D721Med (cell line): ENCODE measurements at places on chromosomes 2 and 18.

- DNase-seq = no peak
Observed at GRCh38 chr2:158797963-158798700, 3.0 kb downstream of the DAPL1 start.

GRCh38 chr2:170610615-170611014 is 104.5 kb upstream of the SP5 start:
- DNase-seq = no peak

DNA sequence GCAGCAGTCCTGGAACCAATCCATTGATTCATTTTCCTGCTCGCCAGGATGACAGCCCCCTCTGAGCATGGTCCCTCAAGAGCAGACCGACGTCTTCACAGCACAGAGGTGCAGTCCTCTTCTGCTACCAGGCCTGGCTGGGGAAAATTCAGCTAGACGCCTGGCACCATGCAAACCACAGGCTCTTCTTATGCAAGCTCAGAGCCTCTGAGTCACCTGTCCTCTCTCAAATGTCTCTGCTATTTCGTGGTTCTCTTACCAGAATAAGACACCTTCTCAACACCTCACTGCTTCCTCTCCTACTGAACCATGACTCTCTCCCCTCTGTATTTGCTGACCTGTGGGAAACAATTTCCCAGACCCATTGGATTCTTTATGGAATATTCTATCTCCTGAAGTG is 79.8 kb upstream of the CYRIA start:
- DNase-seq = no peak

DNA sequence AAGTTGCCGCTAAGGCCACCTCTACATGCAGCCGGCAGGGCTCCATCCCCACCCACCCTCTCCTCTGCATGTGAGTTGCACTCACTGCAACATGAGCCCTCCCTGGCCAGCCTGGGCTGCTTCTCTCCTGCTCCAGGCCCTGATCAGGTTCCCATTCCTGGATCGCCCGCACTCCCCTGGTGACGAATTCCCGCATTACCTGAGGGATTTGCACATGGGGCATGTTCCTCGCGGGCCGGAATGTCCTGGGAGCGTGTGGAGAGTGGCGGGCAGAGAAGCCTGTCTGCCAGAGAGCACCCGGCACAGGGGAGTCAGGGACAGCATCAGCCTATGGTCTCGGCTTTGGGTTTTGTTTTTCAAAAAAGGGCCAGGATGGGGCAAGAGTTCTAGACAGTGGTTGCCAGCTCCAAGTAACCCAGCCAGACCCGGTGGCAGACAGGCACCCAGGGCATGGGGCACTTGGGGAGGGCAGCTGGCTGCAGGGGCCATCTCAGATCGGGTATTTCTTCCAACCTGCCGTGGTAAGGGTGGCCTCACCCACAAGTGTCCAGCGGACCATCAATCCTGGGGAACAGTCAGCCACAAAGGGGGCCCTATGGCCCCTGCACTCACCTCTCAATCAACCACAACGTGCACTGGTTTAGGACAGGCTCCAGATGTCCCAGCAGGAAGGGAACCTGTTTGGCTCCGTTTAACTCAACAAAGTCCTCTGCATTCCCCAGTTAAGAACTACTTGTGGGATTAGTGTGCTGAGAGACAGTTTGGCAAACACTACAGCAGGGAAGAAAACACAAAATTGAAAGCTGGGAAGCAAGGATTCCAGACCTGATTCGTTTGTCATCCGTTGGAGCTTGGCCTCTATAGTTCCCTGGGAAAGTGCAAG is 187.7 kb downstream of the SMAD7 start:
- no peak for DNase-seq

DNA sequence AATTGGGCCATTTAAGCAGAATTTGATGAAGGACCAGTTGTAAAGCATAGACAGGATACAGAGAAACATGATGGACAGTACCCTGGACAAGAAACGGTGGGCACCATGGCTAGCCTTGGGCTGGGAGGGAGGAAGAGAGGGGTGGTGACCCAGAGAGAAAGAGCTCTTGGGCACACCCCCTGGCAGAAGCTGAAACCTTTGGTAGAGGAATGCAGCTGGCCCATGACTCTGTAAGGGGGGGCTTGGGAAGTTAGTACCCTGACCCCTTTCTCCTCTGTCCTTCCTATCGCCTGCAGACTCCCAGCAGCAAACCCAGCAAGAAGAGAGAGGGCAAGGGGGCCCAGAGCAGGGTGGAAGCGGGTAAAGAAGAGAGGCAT is 32.6 kb downstream of the MRPL44 start:
- DNase-seq = no peak

DNA sequence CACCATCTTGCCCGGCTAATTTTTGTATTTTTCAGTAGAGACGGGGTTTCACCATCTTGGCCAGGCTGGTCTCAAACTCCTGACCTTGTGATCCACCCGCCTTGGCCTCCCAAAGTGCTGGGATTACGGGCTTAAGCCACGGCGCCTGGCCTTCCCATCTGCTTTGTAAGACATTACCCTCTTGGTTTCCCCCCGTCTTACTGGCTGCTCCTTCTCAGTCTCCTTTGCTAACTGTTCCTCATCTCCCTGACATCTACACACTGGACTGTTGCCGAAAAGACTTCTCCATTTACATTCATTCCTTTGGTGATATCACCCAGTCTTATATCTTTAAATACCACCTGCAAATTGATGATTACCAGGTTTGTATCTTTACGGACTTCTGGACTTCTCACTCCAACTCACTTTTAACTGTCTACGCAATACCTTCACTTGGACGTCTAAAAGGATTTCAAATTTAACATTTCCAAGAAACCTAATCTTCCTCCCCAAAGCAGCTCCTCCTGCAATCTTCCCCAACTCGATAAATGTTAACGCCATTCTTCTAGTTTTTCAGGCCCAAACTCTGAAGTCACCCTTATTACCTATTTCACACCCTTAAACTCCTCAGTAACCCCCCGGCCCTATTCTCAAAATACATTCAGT is 37.9 kb downstream of the YES1 start:
- DNase-seq = no peak

DNA sequence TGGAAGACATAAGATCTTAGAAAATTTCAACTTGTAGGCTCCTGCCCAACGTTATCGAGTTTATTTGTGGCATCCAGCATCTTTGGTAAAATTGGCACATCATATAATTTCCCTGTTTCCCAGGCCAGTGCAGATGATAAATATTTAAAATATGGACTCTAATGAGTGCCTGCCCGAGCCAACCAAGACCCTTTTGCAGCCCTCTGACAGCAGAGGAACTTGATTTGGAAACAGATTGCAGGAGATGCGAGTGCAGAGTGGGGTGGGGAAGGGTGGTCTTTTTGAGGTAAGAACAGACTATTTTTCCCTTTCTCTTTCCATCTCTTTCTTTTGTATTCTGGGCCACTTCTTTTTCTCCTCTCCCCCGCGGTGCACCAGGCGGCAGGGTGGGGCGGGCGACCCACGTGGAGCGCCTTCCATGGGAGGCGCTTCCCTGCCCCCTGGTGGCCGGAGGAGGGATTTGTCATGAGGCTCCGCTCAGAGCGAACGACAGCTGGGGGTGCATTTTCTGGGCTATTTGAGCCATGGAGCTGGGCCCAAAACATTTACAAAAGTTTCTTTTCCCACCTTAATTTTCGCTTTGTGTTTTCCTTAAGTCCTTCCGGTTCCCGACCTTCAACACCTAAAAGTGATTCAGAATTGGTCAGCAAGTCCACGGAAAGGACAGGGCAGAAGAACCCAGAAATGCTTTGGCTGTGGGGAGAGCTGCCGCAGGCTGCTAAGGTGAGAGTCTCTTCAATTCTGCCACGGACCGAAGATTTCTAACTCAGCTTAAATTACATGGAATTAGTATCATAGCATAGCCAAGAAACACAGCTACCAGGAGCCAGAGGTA is 32.7 kb downstream of the LPIN1 start:
- DNase-seq = peak; percentile 58

- no peak for DNase-seq
Observed at GRCh38 chr2:100726866-100727265, 93.1 kb upstream of the NPAS2 start.

DNA sequence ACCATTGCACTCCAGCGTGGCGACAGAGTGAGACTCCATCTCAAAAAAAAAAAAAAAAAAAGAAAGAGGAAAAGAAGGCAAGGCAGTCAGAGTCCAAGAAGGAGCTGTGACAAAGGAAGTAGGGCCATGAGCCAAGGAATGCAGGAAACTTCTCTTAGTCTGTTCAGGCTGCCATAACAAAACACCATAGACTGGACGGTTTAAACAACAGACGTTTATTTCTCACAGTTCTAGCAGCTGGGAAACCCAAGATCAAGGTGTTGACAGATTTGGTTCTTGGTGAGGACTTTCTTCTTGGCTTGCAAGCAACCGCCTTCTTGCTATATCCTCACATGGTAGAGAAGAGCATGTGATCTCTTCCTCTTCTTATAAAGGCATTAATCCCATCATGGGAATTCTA is 13.1 kb upstream of the SUMO1 start:
- no peak for DNase-seq

- no peak for DNase-seq
Observed at GRCh38 chr18:77146249-77147080, 13.9 kb upstream of the MBP start.

DNA sequence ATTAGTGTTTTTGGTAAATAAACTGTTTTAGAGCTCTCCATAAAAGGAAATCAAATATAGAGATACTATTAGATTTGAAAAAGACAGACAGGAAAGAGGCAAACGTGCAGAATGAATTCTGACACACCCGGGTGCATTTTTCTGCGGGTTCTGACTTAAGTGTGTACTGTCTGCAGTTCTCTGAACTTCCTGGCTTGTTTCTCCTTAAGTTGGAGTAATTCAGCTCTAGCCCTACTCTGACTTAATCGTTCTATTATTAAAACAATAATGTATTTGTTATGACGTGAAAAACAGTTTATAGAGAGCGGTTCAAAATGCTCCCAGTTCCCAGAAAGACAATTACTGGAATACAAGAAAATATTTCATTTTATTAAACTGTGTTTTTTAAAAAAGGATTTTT is 305.9 kb downstream of the ARHGAP15 start:
- DNase-seq = no peak

DNA sequence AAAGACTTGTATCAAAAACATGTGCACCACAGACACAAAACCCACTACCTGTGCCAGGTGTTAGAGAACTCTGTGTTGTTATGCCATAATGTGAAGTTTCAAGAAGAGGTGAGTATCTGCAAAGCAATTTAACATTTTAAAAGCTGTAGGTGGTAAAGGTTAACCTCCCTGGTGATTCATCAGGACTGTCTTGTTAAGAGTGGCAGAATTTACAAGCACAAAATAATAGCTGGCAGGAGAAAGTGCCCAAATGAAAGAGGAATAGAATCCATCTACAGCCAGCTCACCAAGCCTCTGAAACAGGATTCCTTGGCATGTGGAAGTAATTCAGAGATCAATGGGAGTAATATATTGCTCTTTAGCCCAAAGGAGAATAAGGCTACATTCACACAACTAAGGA is 230.7 kb downstream of the AFF3 start:
- no peak for DNase-seq

DNA sequence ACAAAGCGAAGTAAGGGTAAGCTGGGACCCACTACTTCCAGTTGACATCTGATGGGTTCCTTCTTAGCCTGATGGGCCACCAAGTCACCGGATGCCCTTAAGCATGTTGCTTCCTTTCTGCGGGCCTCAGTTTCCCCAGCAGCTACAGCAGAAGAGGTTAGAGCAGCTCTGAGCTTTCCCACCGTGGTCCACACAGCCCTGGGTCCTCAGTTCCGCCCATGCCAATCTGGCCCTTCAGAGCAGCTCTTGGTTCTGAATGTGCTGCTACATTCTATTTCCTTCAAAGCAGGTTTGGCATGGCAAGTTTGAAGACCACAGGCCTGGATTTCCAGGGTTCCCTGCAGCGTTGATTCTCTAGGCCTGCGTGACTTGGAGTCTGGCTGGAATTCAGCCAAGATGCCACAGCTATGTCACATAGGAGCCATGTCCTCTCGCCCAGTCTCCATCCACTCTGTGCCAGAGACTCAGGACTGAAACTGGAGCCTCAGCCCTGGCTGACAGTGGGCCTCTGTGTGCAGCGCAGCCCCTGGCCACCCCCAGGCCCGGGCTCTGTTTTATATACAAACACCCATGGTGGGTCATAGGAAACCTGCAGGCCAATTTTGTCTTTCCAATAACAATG is 79.6 kb downstream of the TFCP2L1 start:
- DNase-seq = no peak

DNA sequence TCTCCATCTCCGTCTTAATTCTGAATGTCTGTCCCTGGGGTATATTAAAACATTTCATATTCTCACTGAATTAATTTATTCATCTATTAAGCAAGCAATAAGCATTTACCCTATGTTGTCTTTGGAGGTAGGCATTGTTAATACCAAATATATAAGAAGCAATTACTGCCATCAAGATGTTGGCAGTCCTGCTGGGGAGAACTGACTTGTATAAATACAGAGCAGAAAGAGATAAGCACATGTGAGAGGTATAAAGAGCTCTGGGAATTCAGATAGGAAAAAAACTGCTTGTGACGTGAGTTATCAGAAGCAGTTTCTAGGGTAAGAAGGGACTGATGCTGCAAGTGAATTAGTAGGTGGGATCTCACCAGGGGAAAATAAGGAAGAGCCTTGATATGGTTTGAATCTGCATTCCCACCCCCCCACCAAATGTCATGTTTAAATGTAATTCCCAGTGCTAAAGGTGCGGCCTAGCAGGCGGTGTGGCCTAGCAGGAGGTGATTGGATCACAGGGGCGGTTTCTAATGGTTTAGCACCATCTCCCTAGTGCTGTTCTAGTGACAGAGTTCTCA is 286.8 kb downstream of the RAD51AP2 start:
- DNase-seq = no peak

DNA sequence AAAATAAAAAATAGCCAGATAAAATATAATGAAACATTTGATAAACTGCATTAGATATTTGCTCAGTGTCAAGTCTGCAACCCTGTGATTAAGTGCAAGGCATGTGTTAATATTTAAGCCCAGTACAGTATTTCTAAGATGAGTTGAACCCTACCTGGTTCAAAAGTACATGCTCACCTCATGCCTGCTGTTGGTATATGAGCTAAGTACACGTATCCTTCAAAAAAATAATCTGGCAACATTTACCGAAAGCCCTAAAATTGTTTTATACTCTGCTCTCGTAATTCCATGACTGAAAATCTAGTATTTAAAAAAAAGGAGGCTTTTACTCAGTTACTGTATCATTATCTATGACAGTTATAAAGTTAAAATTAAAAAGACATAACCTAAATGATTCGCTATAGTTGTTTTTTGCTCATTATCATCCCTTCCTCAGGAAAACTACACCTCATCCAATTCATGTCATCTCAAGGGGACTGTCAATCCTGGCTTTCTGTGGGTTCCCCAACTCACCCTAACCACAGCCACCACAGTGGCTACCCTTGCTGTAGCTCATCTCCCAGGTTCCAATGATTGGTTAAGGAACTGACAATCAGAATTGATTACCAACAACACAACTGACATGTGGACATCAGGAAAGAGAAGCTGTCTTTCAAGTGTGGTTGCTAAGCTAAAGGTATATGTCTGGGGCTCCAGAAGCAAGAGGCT is 10.6 kb downstream of the TLK1 start:
- no peak for DNase-seq

DNA sequence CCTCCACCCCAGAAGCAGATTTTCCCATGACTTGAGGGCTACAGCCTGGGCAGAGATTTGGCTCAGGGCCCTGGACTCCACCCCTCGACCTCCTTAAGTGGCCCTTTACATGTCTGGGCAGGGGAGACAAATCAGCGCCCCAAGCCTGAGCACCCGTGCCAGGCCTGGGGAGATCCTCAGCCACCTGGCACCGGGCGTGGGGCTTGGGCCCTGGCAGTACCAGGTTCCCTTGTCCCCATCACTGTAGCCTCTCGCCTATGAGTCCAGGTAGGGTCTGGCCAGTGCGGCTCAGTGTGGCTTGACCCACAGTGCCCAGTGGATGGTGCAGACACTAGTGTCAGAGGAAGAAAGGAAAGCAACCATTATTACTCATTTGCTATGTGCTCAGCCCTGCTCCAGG is 22.0 kb upstream of the DNMT3A start:
- DNase-seq = no peak

GRCh38 chr2:14492920-14493503 is 139.5 kb upstream of the LRATD1 start:
- DNase-seq = no peak
